ENCODE measurements at places on chromosomes 2 and 18.
A peak's percentile ranks its signal among the peaks of the same experiment; 100 is the strongest.

- DNase-seq: no peak
Observed at GRCh38 chr2:195535911-195536522, 121.0 kb upstream of the SLC39A10 start.

DNA sequence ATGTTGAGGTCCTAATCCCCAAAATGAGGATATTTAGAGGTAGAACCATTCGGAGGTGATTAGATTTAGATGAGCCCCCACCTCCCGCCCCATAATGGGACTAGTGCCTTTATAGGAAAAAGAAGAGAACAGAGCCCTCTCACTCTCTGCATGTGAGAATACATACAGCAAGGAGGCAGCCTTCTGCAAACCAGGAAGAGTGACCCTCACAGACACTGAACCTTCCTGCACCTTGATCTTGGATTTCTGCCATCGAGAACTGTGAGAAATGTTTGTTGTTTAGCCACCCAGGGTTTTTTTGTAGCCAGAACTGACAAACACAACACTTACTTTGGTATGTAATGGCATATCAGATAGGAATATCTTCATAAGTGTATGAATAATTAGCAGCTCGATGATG, 83.7 kb downstream of the XIRP2 start:
- no peak for DNase-seq

DNA sequence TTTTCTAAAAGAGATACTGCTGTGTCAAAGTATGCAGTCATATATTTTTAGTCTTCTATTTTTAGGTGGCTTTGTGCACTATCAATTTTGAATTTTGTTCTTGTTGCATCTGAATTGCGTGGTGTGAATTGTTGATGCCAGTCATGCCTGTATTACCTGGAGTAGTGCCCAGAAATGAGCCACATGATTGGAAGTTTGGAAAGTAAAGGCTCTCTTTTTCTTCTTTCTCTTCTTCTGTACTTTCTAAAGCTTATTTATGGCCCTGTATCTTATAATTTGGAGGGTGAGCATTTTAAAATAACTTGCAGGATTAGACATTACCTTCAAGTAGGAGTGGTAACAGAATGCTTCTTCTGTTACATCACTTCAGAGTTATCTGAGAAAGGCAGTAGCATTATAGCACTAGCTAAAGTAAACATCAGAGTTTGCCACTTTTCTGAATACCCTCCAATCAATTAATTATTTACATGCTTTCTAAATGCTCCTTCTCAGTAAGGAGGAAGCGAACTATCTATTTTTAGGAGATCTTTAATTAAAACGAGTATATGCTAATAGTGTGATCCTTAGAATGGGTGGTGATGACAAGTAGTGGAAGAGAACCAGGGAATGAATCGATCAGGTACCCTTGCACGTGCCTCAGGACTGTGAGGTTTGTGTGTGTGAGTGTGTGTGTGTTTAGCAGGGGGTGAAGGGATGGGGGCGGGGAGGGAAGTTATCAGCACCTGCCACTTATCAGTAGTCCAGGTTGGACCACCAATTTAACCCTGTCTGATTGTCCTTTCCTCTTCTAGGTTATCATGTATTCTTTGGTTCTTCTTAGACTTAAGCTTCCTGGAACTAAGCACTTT, 112.5 kb downstream of the MAP3K20 start:
- no peak for DNase-seq

DNA sequence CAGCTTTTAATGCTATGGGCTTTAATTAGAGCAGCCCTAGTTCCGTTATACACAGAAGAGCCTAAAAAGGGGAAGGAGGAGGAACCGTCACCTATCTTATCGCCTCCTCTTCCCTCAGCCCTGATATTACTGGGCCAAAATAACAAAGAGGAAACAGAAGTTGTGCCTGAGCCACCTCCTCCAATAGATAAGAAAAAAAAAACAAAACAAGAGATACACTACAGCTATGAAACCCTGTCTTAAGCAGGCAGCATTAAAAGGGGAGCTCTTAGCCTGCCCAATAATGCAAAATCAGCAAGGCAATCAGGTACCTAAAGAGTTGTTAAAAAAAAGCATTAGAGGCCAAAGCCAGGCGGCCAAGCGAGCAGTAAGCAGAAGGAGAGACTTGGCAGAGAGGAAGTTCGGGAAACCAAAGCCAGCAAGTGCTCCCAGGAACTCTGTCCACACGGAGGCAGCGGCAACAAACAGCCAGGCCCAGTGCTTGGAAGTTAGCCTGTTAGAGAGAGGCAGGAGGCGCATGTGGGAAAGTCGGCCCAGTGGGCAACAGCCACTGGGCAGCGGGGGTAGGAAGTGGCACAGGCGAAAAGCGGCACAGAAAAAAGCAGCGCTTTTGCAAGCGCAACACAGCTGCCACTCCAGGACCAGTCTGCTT, 41.8 kb upstream of the PDK1 start:
- DNase-seq: no peak

DNA sequence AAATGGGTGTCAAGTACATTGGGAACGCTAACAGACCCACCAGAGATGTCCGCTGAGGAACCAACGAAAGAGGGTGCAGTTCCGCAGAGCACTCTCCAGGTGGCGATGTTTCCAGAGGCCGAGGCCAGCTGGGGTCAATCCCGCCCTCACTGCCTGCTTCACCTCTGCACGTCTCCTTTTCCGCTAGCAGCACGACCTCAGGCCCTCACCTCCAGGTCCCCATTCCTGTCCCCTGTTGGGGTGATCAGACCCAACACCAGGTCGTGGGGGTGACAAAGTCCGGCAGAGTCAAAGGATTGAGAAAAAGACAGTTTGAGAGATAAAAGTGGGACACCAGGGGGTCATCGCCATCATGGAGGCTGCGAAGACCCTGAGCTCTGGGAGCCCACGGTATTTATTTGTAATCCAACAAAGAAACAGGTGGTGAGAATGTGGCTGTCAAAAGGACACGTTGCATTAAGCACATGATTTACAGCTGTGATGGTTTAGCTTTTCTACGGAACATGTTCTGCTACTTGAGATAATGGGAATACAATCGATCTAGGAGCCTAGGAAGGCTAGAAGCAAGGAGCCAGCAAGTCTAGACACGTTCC, 27.3 kb downstream of the ZAP70 start:
- peak; percentile 63 for DNase-seq

- DNase-seq: no peak
Observed at GRCh38 chr2:44348400-44348799, 12.9 kb downstream of the PREPL start.

DNA sequence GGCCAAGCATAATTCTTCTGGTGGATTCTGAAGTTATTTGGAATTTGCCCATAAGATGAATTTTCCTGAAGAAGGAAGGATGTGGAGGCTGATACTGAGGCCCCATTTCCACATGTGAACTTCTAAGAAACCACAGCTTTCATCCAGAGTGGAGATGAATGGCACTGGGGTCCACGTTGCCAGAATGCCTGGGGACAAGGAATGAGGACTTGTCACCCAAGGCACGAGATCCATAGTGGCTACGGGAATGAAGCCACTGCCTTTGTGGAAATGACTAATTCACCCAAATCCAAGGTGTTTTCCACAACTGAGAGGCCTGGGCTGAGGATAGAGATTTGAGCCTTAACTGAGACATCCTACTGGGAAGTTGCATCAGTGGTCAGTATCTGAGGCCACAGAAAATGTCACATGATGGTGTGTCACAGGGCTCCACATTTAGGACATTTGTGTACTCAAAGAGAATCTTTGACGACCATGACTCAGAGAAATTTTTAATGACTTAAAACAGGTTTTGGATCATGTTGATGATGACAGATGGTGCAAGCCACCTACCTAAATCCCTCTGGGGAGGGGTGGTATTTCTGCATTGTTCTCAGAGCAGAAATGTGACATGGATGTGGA, 286.1 kb downstream of the SOX11 start:
- DNase-seq: no peak

- peak; percentile 83 for DNase-seq
Observed at GRCh38 chr2:231612456-231613330, 20.0 kb downstream of the TEX44 start.

DNA sequence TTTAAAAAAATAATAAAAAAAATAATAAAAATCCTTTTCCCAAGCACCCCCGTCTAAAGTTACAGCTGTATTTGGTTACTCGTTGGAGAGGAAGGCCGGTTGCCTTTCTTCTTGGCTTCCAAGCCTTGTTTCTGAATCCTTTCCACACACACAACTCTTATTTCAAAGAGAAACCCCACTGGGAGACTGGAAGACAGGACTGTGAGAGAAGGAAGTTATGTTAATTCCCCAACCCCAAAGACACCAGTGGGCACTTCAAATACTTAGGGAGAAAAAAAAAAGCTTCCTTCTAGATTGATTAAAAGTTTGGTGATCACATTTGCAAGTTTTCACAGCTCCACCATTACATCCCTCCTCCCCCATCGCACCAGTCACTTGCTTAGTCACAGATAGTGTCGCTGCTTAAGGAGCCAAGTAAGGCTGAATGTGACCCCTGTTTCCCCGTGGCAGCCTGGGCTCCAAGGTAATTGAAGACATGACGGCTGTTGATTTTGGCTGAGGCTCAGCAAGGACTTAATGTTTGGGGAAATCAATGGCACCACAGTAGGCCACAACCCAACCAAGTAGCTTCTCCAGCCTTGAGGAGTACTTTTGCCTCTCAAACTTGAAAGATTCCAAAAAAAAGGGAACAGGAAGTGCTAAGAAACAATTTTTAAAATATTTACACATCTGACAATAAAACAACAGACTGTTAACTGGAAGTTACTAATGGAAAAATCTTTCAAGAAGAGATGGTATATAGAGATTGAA, 40.8 kb upstream of the FRZB start:
- no peak for DNase-seq

GRCh38 chr18:23350188-23350587, 102.9 kb upstream of the RIOK3 start:
- DNase-seq: no peak

- DNase-seq: no peak
Observed at GRCh38 chr2:31404302-31404701, 10.2 kb downstream of the XDH start.

- no peak for DNase-seq
Observed at GRCh38 chr2:203122317-203122986, 107.8 kb downstream of the NBEAL1 start.

DNA sequence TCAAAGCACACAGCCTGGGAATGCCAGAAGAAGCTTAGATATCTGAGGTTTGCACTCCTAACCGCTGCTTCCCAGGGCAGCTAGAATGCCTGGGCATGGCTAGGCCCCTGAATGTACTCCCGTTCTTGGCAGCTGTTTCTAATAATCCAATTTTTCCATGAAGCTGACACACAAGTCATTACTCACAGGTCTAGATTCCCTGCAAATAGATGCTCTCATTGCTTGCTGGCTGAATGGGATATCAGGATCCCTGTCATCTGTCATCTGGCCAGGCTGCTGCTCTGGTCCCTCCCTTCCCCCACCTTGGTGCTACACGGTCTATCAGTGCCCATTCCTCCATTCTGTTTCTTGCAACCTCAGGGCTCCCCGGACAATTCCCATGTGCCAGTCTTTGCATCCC, 40.7 kb upstream of the TEX51 start:
- no peak for DNase-seq

DNA sequence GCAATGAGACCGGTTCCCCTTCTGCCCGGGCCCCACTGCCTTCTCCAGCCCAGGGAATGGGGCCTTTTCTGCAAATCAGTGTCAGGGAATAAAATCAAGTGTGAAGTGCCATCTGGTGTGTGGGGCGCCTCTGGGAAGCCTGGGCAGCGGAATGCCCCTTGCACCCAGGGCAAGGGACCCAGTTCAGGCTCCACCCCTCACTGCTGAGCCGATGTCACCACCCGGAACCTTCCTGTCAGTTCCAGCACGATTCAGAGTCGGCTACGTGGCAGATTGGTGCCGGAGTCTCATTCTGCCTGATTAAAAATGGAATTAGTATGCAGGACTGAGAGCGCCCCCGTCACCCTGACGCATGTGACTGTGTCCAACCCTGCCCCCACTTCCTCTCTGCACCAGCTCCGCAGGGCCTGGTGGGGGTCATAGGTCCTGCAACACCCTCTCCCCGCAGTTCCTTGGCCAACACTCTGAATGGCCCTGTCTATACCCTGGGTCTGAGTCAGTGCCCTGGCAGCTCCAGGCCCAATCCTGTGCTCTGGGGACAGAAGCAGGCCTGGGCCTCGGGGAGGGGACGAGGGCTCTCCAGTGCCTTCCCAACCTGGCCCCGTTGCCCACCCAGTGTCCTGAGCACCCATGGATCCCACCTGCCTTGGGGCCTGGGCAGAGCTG, 8.2 kb upstream of the ALPI start:
- DNase-seq: no peak

GRCh38 chr2:44974064-44974715, 32.7 kb downstream of the SIX3 start:
- DNase-seq: no peak

GRCh38 chr18:56568986-56569385, 69.4 kb downstream of the TXNL1 start:
- DNase-seq: no peak

GRCh38 chr2:14261771-14262170, 370.7 kb upstream of the LRATD1 start:
- no peak for DNase-seq

DNA sequence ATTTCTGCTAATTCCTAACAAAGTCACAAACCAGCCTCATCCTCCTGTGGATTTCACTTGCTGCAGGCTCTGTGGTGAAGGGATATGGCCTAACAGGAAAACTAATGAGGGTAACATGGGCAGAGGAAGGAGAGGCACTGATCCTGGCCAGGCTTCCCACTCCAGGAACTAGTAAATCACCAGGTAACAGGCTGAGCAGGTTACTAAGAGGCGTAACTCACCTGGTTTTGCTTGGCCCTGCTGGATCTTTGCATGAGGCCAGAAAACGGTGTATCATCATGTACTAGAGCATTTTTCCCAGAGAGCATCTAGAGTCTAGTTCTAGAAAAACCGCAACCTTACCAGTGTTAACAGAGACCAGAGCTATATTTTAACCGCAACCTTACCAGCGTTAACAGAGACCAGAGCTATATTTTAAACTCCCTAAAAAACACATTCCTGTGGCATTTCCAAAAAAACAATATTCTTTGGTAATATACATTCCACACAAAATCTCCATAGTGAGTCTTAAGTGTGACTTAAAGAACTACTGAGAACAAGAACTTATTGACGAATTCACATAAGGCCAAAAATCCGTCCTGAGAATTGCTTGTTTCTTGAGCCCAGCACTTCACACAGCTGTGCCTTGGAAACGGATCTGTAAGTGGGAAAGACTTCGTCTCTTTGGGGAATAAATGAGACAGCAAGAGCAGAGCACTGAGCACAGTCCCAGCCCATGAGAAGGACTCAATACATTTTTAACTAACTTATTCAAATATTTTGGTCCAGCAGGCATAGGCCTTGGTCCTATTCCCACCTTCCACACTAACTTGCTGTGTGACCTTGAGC, 43.4 kb downstream of the DPP4 start:
- no peak for DNase-seq

- DNase-seq: no peak
Observed at GRCh38 chr2:8885449-8886201, 48.2 kb upstream of the KIDINS220 start.

DNA sequence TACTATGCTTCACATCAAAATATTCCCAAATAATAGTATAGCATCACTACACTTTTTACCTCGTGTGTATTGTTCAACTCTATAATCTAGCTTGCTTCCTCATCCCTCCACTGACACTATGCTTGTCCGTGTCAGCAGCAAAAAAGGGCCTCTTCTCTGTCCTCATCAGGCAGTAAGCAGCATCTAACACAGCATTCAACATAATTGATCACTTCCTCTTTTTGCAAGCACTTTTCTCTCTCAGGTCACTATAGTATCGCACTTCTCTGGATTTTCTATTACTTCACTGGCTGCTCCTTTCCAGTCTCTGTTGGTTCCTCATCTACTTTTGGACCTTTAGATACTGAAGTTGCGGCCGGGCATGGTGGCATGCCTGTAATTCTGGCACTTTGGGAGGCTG, 64.9 kb upstream of the ZSWIM2 start:
- DNase-seq: no peak

GRCh38 chr2:101121174-101121573, 30.0 kb downstream of the TBC1D8 start:
- DNase-seq: no peak
